ENCODE measurements at places on chromosomes 2 and 18.

DNA sequence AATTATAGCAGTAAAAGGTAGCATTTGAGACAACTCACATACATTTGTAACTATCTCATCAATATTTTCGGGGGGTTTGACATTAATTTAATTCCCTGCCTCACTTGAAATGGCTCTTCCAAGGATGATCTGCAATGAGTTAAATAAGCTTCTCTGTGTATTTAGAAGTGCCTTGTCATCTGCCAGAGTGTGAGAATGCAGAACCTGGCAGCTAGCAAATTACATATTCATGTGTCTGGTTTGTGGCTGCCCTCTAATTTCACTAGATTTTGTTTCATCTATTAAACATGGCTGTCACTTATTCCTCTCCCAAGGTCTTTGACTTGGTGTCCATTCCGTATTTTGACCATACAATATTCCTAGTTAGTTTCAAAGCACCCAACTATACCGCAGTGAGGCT lies 158.3 kb upstream of the CAVIN2 start:
- DNase-seq: no peak

- DNase-seq: no peak
These were observed 408.0 kb downstream of the TMEM182 start for GRCh38 chr2:103169861-103170260.

DNA sequence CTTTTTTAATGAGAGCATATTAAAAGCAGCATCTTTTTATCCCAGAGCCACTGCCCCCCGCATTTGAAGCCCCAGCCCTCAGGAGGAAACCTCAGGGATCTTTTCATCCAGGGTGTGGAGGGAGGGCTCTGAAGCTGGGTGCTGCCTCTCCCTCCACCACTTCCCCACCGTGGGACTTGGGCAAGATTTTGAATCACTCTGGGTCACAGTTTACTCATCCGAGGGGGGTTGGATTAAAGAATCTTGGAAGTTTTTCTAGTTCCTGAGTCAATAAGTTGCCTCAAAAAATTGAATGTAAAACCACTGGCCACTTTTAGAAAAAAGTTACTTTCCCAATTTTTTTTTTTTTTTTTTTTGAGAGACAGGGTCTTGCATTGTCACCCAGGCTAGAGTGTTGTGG lies 62.0 kb upstream of the ANKRD44 start:
- DNase-seq: no peak

- no peak for DNase-seq
These were observed 28.2 kb upstream of the IMPA2 start for GRCh38 chr18:11953113-11953512.

DNA sequence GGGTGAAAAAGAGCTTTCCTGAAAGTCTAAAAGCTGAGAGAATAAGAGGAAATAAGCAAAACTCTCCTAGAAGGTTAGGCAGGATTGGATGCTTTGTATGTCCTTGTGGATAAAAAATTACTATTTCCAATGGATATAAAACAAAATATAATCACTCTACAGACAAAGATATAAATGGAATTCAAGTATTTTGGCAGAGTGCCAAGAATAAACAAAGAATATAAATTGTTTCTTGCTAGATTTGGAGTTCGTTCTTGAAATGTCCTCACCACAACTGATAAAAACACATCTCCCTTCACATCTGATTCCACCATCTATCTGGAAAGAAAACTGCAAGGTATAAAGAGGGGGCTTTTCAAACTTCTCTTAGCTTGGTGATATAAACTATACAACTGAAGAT lies 13.3 kb downstream of the SULT1C3 start:
- DNase-seq: no peak

- no peak for DNase-seq
These were observed 278.3 kb downstream of the MYCN start for GRCh38 chr2:16218625-16219024.

- DNase-seq: no peak
These were observed 18.7 kb downstream of the NBEAL1 start for GRCh38 chr2:203033395-203033794.

GRCh38 chr2:109005686-109006204 lies 16.7 kb upstream of the EDAR start:
- no peak for DNase-seq

GRCh38 chr2:228630786-228631185 lies 449.3 kb upstream of the SPHKAP start:
- no peak for DNase-seq

DNA sequence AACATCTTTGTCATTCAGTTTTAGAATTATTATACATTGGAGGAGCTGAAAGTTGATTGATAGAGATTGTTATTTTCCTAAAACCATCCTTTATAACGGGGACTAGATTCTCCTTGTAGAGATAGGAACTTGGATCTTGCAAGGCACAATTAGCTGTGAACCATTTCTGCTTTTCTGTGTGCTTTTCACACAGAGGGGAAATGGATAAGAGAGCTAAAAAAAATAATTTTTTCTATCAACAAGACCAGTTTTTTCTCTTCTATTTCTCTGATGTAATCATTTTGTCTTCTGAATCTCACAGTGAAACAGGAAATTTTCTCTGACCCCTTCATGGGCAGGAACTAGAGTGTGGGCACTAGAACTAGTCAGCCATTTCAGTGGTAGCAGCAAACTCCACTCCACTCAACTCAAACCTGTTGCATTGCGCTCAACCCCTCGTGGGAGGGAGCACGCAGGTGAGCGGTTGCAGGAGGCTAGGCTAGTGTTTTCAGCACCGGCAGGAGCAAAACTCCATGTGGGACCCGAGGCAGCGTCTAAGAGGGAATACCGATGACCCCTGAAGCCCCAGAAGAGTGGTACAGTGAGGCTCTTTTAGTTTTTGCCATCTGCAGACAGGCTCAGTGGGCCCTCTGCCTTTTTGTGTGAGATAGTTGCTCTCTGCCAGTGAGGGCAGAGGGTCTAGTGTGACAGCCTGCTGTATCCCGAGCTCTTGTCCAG lies 24.0 kb upstream of the SLC39A10 start:
- DNase-seq: no peak

DNA sequence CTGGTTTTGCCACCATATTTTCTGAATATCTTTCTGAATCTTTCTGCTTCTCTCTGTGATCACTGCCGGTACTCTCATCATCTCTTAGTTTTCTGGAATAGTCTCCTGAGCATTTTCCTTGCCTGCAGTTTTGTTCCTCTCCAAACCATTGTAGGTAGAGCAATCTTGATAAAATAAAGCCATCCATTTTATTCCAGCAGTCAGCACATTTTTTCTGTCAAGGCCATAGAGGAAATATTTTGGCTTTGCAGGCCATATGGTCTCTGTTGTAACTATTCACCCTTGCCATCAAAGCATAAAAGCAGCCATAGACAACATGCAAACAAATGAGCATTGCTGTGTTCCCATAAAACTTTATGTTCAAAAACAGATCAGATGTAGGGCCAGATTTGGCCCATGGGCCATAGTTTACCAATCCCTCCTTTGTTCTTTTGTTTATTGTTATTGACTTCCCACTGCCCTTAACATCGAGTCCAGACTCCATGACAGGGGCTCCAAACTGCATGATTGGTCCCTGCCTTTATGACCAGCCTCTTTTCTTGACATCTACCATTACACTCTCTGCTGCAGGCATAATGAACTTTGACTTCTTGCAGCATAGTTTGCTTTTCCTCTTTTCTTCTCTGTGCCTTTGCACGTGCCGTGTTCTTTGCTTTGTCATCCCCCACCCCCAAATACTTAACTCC lies 29.8 kb downstream of the TMEM87B start:
- no peak for DNase-seq

- DNase-seq: no peak
These were observed 239.8 kb downstream of the RBM43 start for GRCh38 chr2:151021747-151022452.

DNA sequence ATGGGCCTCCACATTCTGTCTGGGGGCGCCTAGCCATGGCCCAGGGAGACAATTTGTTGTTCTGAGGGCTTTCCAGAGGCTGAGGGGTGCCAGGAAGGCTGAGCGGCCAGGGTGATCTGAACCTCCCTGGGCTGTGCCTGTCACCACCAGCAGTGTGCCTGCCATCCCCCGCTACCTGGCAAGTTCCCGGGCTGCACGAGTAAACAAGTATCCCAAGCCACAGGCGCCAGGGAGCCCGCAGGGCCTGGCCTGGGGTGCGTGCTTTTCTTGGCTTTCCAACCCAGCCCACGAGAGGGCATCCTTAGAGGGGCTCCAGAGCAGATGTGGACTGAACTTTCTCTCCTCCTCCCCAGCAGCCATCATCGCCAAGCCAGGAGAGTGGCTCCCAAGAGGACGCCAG lies 35.1 kb upstream of the B3GNT7 start:
- DNase-seq: no peak

DNA sequence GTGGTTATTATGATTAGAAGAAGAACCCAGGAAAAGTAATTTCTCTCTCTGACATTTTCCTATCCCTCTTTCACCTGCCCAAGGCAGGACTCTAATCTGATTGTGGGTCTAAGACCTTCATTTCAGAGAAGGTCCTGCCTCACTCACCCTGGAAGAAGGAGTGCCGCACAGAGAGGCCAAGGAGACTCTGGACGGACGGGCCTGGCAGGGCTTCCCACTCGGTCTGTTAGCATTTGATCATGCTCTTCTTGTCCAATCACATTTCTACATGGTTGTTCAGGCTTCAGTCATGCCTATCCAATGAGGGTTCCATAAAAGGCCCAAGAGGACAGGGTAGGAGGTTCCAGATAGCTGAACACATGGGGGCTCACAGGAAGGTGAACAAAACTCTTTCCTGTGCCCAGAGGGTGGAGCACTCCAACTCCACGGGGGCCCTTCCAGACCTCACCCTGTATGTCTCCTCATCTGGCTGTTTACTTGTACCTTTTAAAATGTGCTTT lies 27.0 kb downstream of the ZNF892 start:
- no peak for DNase-seq

GRCh38 chr18:30705943-30706342 lies 336.6 kb downstream of the DSC3 start:
- no peak for DNase-seq

GRCh38 chr2:69088466-69088865 lies 75.5 kb downstream of the ANTXR1 start:
- DNase-seq: no peak

- no peak for DNase-seq
These were observed 766 bp downstream of the PDE6D start for GRCh38 chr2:231780123-231780908.

GRCh38 chr2:219274361-219274921 lies 4.7 kb upstream of the DNAJB2 start:
- DNase-seq: no peak

DNA sequence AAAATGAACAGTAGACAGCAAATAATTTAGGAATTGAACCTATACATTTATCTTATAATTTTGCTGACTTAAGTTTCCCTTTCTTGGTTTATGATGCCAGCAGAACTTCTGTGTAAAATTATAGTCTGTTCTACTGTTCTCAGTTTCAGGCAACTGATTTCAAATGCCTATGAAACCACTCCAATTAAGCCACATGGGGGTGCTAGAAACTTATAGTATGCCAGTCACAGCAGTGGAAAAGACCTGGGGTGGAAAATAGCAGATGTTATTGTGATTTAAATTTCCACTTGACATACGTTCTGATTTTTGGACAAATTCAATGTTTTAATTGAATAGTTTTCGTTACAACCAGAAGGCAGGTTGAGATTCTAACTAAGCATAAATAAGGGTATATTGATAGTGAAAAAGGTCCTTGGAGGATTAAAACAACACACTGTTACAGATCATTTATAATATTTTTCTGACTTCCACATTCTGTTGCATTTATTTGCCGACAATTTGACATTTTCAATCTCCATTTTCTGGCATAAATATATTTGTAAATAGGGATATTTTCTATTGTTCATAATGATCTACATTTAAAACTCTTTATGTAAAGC lies 61.4 kb downstream of the CPS1 start:
- DNase-seq: no peak

DNA sequence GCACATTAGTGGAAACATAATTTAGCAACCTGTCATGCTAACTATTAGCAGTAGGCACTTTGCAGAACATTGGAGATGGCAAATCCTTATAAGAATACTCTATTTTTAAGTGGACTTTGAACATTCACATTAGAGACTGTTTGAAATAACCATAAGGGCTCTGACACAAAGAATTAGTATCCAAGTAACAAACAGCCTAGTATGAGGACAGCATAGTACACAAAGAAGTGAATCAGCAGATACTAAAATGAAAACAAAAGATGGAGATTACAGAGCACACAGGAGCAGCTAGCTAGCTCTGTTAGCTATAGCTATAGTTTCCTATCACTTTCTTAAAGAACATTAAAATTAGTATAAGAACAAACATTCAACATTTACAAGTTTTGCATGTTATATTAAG lies 256.3 kb upstream of the SPOPL start:
- DNase-seq: no peak

DNA sequence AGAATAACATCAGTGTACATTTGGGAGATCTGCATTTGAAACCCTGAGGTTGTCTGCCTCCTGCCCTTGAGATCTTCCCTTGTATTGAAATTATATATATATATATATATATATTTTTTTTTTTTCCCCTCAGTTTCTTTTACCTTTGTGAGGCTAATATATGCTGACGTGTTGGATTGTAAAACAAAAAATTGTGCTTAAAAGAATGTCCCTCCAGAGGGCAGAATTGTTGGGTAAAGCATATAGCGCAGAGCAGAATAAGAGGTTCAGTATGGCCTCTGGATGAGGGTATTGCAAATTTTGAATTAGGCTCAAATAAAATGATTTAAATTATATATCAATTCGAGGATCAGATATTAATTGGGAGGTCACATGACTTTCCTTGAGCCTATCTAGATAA lies 12.4 kb downstream of the NABP1 start:
- no peak for DNase-seq

DNA sequence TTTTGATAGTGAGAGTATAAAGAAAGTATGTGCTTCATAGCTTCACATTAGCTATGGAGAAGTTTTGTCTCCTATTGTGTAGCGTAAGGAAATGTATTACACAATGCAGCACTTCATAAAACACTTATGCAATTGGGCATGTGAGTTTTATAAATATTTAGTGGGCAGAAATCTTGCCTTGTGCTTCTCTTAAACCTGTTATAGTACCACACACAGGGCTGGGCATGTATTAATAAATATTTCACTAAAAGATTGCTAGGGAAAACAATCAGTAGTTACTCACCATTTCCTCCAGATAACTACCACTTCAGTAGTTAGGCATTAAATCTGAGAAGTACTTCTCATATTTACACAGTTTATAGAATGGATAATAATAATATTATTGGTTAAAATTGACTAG lies 1080.8 kb upstream of the PIK3C3 start:
- no peak for DNase-seq

- DNase-seq: no peak
These were observed 54.3 kb upstream of the HK2 start for GRCh38 chr2:74779587-74780135.

- peak; percentile 19 for DNase-seq
These were observed 399.7 kb upstream of the ID2 start for GRCh38 chr2:8281950-8282857.

DNA sequence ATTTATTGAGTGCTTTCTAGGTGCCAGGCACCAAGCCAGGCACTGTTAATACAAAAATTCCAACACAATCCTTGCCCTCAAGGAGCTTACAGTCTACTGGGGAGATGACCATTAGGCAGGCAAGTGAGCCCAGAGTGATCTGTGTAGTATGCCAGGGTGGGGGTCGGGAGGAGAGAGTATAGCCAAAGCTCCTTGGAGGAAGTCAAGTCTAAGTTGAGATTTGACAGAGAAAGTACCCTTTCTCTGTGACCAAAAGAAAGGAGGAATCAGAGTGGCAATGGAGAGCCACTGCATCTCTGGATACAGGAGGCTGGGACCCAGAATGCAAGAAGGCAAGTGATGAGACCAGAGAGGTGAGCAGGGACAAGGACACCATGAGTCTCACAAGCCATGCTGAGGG lies 7.5 kb downstream of the ANKRD53 start:
- DNase-seq: no peak

Data from activated naive CD4-positive, alpha-beta T cell treated with Interleukin-2 at 50 U/mL for 16 hours (primary cell).